Transverse colon (tissue), 4 donors: ENCODE measurements at places on chromosomes 6 and 20. TPM values are rescaled to one million over a fixed set of nuclear protein-coding genes. Genes with fewer than 3 reads are reported as not detected.
A peak's percentile ranks its signal among the peaks of the same experiment; 100 is the strongest.

GRCh38 chr20:13915284-13915683 is 75.1 kb downstream of the SEL1L2 start:
- no peak for DNase-seq
- H3K4me1 ChIP-seq = no peaks in the 10 kb centered on the region
- no peaks in the 10 kb centered on the region for H3K36me3 ChIP-seq
- H3K27ac ChIP-seq = no peak overlapping the region
- H3K4me3 ChIP-seq = no peak overlapping the region

DNA sequence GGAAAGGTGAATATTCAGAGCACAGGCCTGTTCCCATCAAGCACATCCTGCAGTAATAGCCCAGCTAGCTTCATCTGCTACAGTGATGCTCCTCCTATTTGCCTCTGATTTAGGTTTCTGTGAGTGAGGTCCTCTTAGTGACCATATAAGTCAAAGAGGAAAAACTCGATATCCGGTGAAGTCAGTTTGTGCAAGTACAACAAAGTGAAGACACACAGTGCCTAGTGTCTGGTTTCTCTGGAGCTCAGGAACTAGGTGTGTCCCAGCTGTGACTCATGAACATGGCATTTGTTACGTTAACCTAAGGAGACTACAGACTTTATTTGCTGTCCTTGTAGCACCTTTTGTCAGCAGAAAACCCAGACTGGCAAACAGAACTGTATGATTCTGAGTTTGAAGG is 33.9 kb downstream of the EDN1 start:
- no peak overlapping the region for H3K4me3 ChIP-seq
- H3K27me3 ChIP-seq = no peaks in the 10 kb centered on the region
- H3K27ac ChIP-seq = peak overlapping the region; percentile 64
- DNase-seq = peak; percentile 65
- H3K36me3 ChIP-seq = no peaks in the 10 kb centered on the region

DNA sequence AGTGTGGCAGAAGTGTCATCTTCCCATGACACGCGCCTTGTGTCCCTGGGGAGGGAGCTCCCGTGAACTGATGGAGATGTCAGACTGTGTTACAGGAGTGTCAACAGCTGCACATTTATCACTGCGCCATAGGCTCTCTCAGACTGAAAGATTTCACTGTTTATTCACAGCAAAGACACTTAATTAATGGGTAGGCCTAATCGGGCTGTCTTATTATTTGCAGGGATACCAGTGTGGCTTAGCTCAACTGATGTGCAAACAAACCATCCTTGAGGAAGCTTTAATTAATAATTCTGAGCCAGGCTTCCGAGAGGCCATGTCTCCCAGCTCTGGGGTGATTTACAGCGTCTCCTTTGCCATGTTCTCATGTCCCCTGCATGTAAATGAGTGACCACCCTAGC is 771.0 kb downstream of the QKI start:
- H3K36me3 ChIP-seq = no peaks in the 10 kb centered on the region
- no peaks in the 10 kb centered on the region for H3K4me1 ChIP-seq
- no peak for DNase-seq
- no peak overlapping the region for H3K27ac ChIP-seq

GRCh38 chr20:31587545-31588389 is 17.3 kb upstream of the ID1 start:
- peak overlapping the region; percentile 77 for H3K27ac ChIP-seq
- H3K27me3 ChIP-seq = peaks cover 8% of the 10 kb centered on the region
- H3K4me3 ChIP-seq = peak overlapping the region; percentile 13
- H3K36me3 ChIP-seq = no peaks in the 10 kb centered on the region
- peak; percentile 69 for DNase-seq
- H3K4me1 ChIP-seq = peaks cover 11% of the 10 kb centered on the region

- DNase-seq = no peak
- H3K27me3 ChIP-seq = no peaks in the 10 kb centered on the region
- H3K36me3 ChIP-seq = no peaks in the 10 kb centered on the region
- no peaks in the 10 kb centered on the region for H3K4me1 ChIP-seq
- H3K27ac ChIP-seq = no peak overlapping the region
Observed at GRCh38 chr6:68139130-68139529, 496.0 kb upstream of the ADGRB3 start.

GRCh38 chr6:25612666-25613065 is 39.3 kb upstream of the SCGN start:
- H3K36me3 ChIP-seq = no peaks in the 10 kb centered on the region
- DNase-seq = no peak
- H3K27me3 ChIP-seq = no peaks in the 10 kb centered on the region

GRCh38 chr6:72865467-72865866 is 243.6 kb downstream of the KCNQ5 start:
- H3K4me3 ChIP-seq = no peak overlapping the region
- H3K27ac ChIP-seq = no peak overlapping the region
- no peaks in the 10 kb centered on the region for H3K27me3 ChIP-seq
- no peak for DNase-seq
- no peaks in the 10 kb centered on the region for H3K4me1 ChIP-seq
- no peaks in the 10 kb centered on the region for H3K36me3 ChIP-seq

Gene ZNF391
- total RNA-seq = 1.2 TPM

DNA sequence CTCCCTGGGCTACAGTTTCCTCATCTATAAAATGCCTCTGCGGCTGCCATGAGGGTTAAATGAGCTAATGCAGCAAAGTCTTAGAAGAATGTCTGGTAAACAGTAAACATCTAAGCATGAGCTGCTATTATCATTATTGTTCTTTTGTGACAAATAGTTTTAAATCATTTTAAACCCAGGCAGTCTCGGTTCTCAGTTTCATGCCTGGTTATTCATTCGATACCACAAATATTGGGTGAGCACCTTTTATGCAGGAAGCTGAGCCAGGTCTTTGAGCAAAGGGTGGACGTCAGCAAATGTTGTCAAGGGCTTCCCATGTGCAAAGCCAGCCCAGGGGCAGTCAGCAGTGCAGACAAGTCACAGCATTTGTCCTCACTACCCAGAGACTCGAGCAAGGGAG is 128.7 kb downstream of the NFATC2 start:
- H3K4me1 ChIP-seq = peaks cover 31% of the 10 kb centered on the region
- peaks cover 4% of the 10 kb centered on the region for H3K36me3 ChIP-seq
- H3K27ac ChIP-seq = peak overlapping the region; percentile 33
- H3K27me3 ChIP-seq = no peaks in the 10 kb centered on the region
- DNase-seq = no peak

Gene SLCO4A1
- 13.7 TPM for total RNA-seq

DNA sequence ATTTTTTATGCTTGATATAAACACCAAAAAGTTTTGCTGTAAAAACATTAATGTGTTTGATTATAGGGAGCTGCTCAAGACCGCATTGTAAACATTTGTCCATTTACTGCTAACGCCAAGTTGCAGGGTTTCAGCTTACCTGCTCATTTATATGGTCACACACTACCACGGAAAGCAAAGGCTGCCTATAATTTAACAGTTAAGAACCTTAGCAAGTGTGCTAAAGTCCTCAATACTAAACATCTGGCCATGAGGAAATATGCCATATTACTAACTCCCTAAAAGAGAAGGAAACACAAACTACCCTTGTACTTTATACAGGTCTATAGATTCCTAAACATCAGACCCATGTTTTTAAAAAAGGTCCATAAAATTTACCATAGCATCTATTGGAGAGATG is 129.5 kb downstream of the ASCC3 start:
- no peaks in the 10 kb centered on the region for H3K4me1 ChIP-seq
- no peak overlapping the region for H3K4me3 ChIP-seq
- no peak overlapping the region for H3K27ac ChIP-seq
- H3K27me3 ChIP-seq = no peaks in the 10 kb centered on the region
- DNase-seq = no peak

Gene LIME1
- total RNA-seq = 50.1 TPM

Gene RFX6
- total RNA-seq = 0.48 TPM

Gene ABCF1
- total RNA-seq = 52.0 TPM

Gene SAMHD1
- 96.9 TPM for total RNA-seq

GRCh38 chr6:116405652-116406356 is 35.1 kb downstream of the DSE start:
- H3K27me3 ChIP-seq = no peaks in the 10 kb centered on the region
- no peak for DNase-seq

Gene PRKN
- total RNA-seq = 12.3 TPM

- H3K4me1 ChIP-seq = no peaks in the 10 kb centered on the region
- no peak overlapping the region for H3K27ac ChIP-seq
- no peak for DNase-seq
- no peaks in the 10 kb centered on the region for H3K36me3 ChIP-seq
- no peak overlapping the region for H3K4me3 ChIP-seq
- H3K27me3 ChIP-seq = no peaks in the 10 kb centered on the region
Observed at GRCh38 chr6:37954791-37955190, 135.3 kb downstream of the ZFAND3 start.

Gene LRRN4
- not detected for total RNA-seq

Gene IL22RA2
- 0.16 TPM for total RNA-seq

GRCh38 chr6:14434916-14435690 is 317.5 kb downstream of the CD83 start:
- H3K27me3 ChIP-seq = no peaks in the 10 kb centered on the region
- no peak overlapping the region for H3K4me3 ChIP-seq
- H3K36me3 ChIP-seq = no peaks in the 10 kb centered on the region
- no peaks in the 10 kb centered on the region for H3K4me1 ChIP-seq
- no peak overlapping the region for H3K27ac ChIP-seq

DNA sequence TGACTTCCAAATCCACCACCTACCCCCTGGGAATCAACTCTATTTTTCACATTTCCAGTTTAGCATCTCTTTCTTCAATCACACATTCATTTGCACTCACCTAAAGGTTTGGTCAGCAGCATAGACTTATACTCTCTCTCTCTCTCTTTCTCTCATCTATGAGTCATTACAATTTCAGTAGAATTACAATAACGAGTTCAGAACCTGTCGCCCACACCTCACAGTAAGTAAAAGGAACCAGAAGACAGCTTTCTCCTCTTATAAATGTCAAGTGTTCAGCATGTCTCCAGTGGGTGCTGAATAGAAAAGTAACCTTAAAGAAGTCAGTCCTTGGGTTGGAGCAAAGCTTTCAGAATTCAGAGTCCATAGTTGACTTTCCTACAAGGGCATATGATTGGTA is 1.1 kb upstream of the PHACTR1 start:
- H3K36me3 ChIP-seq = no peaks in the 10 kb centered on the region
- H3K27me3 ChIP-seq = peaks cover 54% of the 10 kb centered on the region
- no peak overlapping the region for H3K27ac ChIP-seq
- no peak for DNase-seq
- H3K4me1 ChIP-seq = no peaks in the 10 kb centered on the region

- no peaks in the 10 kb centered on the region for H3K27me3 ChIP-seq
- H3K36me3 ChIP-seq = no peaks in the 10 kb centered on the region
- no peak overlapping the region for H3K27ac ChIP-seq
- H3K4me3 ChIP-seq = no peak overlapping the region
- H3K4me1 ChIP-seq = no peaks in the 10 kb centered on the region
- no peak for DNase-seq
Observed at GRCh38 chr6:137678451-137678850, 184.3 kb upstream of the OLIG3 start.

DNA sequence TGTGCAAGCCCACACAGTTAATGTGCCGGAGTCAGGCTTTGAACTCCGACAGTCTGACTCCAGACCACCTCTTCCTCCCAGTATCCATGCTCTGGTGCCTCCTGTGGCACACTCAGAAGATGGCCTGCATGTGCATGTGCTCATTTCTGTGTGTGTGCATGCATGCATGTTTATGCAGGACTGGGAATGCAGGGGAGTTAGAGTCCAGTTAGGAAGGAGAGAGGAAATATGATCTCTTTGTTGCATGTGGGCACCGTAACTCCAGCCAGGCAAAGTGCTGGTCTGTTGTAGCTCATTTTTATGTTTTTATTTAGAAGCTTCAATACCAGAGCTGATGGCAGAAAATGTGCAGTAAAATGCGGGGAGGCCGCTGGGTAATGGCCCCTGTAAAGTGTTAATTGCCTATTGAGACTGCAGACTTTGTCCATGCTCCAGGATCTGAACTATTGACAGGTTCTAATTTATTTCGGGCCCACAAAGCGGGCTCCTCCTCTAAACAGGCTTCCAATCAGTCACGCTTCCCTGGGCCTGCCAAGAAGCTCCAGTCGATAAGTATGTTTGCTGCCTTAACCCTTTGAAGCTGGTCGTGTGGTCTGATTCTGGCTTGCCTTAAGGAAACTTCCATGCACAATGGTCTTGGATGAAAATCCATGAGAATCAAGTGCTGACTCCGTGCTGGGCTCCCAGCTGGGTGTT is 248.3 kb downstream of the DHX35 start:
- H3K27me3 ChIP-seq = no peaks in the 10 kb centered on the region
- H3K4me3 ChIP-seq = no peak overlapping the region
- no peaks in the 10 kb centered on the region for H3K4me1 ChIP-seq
- no peaks in the 10 kb centered on the region for H3K36me3 ChIP-seq
- H3K27ac ChIP-seq = no peak overlapping the region
- peak; percentile 11 for DNase-seq

Gene TCF21
- total RNA-seq = 6.3 TPM

- H3K4me1 ChIP-seq = no peaks in the 10 kb centered on the region
- H3K36me3 ChIP-seq = peaks cover 8% of the 10 kb centered on the region
- H3K27ac ChIP-seq = no peak overlapping the region
- no peak for DNase-seq
- H3K4me3 ChIP-seq = no peak overlapping the region
Observed at GRCh38 chr20:35134880-35135279, 12.3 kb downstream of the EDEM2 start.

- no peaks in the 10 kb centered on the region for H3K36me3 ChIP-seq
- peak overlapping the region; percentile 49 for H3K27ac ChIP-seq
- no peak for DNase-seq
- H3K4me1 ChIP-seq = peaks cover 6% of the 10 kb centered on the region
Observed at GRCh38 chr6:3997177-3997770, 81.7 kb downstream of the FAM217A start.

DNA sequence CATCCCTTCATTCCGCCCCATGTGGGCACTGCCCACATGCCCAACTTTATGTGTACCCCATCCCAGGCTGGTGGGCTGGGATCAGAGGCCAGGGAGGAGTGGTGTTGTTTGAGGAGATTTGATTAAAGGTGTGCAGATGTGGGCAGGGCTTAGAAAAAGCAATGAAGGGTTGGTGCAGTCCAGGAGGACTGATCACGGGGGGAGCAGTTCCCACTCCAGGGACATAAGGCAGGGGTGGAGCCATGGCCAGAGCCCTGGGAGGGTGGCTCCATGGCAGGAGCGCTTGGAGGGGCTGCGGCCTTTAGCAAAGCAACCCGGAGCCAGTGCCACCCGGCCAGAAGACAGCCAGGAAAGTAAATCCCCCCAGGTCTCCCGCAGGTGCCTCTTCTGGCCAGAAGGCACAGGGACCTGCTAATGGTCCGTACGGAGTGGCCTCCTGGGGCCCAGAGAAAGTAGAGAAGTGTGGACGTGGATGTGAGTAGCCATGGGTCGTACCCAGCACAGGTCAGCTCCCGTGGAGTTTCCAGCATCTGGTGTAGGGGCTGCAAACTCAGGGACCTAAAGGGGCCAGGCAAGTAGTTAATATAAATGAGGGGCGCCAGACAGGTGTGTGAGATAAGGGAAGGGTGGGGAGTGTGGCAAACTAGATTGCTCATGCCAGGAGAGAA is 62.1 kb upstream of the APCDD1L start:
- peaks cover 2% of the 10 kb centered on the region for H3K4me1 ChIP-seq
- DNase-seq = no peak
- H3K27me3 ChIP-seq = no peaks in the 10 kb centered on the region

- no peak overlapping the region for H3K4me3 ChIP-seq
- no peaks in the 10 kb centered on the region for H3K27me3 ChIP-seq
- no peaks in the 10 kb centered on the region for H3K36me3 ChIP-seq
- no peaks in the 10 kb centered on the region for H3K4me1 ChIP-seq
- no peak overlapping the region for H3K27ac ChIP-seq
- DNase-seq = no peak
Observed at GRCh38 chr6:131381052-131381708, 191.8 kb upstream of the ARG1 start.
